ENCODE measurements at places on chromosomes 2 and 18.

DNA sequence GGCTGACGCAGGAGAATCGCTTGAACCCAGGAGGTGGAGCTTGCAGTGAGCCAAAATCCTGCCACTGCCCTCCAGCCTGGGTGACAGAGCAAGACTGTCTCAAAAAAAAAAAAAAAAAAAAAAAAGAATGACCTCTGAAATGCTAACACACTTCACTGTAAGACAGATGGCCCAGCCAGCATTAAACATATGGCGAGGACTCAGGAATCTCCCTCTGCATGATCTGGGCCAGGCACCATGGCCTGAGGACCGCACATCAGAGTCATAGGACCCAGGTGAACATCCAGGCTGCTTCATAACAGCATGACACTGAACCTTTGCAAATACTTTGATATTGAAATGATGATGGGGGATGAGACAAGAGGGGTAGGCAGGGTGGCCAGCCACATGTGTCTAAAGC, 56.1 kb upstream of the DNMT3A start:
- DNase-seq = no peak

DNA sequence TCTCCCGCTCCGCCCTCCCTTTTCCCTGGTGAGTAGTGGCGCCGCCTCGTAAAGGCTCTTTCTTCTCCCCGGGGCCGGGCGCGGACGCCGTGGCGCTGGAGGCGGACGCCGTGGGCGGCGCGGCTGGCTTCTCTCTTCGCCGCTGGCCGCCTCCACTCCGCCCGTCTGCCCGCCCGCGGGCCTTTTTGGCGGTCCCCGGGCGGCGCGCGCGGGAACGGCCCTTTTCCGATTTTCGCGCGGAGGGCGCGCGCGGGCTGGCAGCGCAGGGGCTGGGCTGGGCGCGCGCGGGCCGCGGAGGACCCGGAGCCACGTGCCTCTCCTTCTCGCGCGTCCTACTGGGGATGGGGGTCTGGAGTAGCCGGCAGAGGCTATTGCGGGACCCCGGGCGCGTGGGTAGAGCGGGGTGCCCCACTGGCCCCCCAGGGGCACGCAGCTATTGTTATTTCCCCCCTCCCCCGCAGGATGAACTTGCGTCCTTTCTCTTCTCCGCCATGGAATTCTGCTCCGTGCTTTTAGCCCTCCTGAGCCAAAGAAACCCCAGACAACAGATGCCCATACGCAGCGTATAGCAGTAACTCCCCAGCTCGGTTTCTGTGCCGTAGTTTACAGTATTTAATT, 472 bp downstream of the SLC20A1 start:
- peak; percentile 11 for DNase-seq

DNA sequence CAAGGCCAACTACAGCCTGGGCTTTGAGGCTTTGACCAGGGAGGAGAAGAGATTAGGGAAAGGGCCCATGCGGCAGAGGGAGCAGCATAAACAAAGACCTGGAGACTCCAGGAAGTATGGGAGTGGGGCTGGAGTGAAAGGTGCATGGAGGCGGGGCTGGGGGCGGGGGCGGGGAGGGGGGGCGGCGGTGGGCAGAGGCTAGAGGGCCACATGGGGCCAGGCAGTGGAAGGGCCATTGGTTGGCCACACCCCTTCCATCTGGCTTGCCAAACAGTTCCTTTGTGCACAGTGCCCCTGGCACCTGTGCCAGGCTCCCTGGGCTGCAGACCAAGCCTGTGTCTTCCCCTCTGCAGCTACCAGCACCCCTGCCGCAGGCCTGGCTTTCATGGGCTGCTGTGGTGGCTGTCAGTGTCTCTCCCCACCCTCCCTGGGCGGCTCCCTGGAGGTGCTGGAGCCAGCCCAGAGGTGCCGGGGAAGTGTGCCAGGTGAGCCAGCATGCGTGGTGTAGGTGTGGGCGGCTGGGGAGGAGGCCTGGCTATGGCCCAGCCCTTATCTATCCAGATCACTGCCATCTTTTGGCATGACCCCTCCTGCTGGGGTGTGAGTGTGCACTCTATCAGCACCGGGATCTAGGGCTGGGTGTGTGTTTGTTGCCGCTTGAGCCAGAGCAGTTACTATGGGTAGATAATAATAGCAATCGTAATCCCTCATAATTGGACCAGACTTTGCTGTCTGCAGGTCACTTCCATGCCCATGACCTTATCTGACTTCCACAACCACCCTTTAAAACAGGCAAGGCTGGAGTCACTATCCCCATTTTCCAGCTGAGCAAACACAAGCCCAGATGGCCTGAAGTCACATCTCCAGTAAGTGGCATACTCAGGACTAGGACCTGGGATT, 30.5 kb downstream of the DNMT3A start:
- no peak for DNase-seq

GRCh38 chr2:85702172-85702571, 8.0 kb downstream of the GNLY start:
- DNase-seq = no peak

- no peak for DNase-seq
These were observed 1.5 kb downstream of the GAREM1 start for GRCh38 chr18:32469190-32469651.

DNA sequence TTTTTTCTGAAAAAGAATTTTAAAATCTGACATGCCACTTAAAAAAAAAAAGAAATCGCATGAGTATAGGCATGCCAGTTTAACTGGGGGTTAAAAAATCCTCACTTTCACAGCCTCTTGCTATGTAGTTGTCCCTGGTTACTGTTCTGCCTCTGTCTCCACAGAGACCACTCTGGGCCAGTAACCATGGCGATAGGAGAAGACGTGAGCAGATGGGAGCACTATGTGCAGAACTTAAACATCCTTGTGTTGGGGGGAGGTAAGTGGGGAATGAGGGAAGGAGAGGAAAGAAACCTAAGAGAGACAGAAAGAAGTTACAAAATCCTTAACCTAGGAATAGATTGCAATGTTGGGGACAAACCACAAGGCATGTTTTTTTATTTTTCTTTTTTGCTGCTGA, 75.9 kb upstream of the CYRIA start:
- no peak for DNase-seq

GRCh38 chr18:76821875-76822505, 367 bp upstream of the ZNF236 start:
- DNase-seq = peak; percentile 49

GRCh38 chr2:217802266-217802665, 200.5 kb downstream of the TNS1 start:
- DNase-seq = no peak

DNA sequence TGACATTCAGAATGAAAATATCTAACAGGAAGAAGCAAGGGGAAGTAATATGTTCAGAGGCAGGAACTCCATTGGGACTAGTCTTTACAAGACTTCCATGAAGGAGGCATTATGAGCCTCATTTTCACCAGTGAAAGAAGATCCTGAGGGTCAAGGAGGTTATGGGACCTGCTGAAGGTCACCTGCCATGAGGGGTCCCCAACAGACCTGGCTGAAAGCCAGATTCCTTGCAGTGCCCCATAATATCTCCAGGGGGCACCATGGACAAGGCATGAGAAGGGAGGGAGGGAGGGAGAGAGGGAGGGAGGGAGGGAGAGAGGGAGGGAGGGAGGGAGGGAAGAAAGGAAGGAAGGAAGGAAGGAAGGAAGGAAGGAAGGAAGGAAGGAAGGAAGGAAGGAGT, 27.9 kb downstream of the XDH start:
- DNase-seq = no peak

DNA sequence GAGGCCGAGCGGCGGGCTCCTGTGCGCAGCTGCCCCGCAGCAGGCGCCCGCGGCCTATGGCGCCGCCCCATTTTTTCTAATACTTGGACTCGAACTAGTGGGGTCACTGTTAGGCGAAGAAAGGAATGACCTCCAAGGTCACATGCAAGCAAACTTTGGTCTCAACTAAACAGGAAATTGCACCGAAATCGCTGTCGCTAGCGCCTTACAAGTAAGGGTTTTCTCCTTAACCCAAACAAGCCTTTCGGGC, 339 bp downstream of the ACAA2 start:
- no peak for DNase-seq

DNA sequence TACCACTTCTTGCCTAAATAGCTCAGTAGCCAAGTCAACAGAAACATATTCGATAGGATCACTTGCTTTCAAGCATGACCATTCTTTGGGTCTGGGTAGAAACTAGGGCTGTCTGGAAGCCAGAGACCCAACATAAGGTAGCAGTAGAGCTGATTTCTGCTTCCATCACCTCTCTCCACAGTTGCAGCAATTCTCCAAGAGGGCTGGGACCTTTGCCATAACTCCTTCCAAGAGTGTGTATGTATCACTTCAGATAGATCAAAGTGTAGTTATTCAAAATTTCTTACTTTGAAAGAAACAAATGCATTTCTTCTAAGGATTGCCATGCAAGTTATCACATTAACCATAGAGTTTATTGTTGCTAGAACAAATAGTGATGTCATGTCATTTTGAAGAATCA, 172.0 kb upstream of the GALNT5 start:
- no peak for DNase-seq

- DNase-seq = no peak
These were observed 17.5 kb downstream of the C18orf63 start for GRCh38 chr18:74333091-74333490.

- DNase-seq = no peak
These were observed 9.4 kb downstream of the MTERF4 start for GRCh38 chr2:241092677-241093076.

- DNase-seq = no peak
These were observed 19.3 kb upstream of the CD302 start for GRCh38 chr2:159817283-159817682.

DNA sequence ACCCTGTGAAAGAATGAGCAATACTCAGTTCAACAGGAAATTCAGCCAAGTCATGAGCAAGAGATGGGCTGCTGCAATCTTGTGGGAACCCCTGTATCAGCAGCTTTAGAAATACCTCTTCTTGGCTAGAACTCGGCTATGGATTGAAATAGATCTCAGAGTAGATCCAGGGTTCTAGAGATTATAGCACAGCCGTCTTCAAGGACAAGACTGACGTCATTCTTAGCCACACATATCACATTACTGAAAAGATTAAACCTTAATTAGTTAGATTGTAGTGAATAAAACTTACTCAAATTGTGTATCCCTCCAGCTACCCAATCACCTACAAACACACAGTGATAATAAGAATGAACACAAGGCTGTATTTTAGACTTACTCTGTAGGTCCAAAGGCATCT, 776.4 kb downstream of the EPHA4 start:
- DNase-seq = no peak

DNA sequence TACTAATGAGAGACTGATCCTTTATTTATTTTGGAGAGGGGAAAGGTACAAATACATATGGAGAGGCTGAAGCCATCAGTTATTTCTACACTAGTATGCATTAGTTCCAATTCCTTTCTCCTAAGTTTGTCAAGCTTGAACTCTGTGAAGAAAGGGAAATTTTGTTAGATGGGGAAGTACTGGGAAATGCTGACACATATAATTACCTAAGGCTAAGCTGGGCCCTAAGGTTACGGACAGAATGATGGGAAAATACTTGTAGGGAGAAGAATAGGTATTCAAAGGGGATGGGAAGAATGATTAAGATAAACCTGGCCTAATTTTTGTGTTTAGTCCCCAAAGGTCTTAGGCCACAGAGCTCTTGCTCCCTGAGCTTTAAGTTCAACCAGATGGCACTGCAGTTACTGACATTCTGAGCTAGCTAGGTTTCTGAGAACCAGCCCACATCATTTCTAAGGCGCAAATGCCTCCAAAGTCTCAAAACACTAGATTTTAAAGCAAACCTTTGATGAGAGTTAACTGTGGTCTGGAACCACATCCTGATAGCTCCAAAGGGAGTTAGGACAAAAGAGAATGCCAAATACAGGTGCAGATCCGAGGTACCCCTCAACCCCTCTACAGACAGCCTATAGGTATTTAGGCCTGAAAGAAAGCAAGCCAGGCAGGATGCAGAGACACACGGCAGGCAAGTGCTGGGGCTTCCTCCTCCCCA, 2.7 kb downstream of the TMEM163 start:
- DNase-seq = no peak

- DNase-seq = no peak
These were observed 25.7 kb downstream of the SRBD1 start for GRCh38 chr2:45585267-45585861.

DNA sequence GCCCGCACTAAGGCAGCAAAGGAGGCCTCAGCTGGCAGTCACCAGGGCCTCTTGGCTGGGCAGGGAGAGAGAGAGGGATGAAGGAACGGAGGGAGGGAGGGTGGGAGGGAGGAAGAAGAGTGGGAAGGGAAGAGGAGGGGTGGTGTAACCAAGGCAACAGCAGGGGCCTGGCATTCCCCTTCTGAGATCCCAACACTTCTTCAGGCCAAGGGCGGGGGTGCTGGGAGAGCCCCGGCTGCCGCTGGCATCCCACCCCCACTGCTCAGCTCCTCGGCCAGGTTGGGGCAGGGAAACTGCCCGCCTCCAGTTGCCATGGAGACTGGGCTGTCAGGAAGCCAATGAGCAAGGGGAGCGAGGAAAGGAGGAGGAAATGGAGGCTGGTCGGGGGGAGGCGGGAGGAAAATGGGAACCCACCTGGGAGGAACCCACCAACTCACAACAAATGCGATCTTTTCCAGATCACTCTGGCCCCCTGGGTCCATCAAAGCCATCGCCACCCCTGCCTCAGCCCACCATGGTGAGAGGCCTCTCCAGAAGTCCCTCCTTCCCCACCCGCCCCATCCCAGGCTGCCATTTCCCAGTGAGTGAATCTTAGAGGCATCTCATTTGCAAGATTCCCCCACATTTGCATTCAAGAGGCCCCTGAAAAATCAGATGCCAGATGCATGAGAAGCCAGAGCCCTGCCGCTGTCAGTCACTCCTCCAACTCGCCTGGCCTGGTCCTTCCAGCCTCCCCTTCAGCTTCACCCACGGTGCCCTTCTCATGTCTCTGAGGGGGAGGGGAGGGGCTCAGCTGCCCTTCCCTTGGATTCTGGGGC, 12.4 kb downstream of the SH2D6 start:
- DNase-seq = no peak

DNA sequence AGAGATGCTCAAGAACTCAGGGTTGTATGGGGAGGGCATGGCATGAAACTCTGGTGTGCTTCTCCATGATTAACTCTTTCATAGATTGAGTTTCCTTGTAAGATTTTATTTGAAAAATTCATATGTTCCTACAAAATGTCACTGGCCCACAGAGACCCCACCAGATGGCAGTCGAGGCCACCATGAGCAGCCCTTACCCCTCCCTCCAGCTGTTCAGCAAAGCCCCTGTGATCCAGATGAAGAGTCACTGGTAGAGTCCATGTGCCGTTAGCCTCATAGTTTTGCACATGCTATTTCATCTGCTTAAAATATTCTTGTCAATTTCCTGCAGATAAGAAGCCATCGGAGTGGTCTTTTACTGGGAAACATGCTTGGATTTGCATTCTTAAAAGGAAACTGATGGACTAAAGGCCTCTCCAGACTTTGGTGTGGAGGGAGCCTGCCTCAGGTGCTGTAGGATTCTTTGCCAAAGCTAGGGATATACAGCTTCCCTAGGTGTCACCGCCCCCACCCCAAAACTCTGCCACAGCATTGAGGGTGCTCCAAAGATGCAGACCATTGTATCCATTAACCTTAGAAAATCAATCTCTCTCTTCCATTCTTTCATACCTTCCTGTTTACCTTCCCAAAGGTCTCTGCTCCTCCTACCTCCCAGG, 18.8 kb downstream of the ZNF385B start:
- DNase-seq = no peak

DNA sequence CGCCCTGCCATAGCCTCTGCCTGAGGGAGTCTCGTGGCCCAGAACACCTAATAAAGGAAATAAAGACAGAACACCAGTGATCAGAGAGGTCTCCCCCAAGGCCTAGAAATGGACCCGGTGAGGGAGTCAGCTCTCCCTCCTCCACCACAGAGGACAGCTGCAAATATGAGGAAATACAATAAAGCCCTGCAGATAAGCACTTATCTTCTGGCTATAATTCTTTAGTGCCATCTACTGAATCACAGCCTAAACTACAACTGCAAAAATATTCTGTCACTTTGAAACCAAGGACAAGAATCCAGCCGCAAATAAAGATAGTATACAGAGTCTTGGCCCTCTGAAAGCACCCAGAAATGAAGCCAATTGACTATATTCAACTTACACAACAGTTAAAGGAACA, 42.4 kb upstream of the TACR1 start:
- DNase-seq = no peak

All from activated T-helper 1 cell treated with anti-CD3 and anti-CD28 coated beads, Interleukin-2, amount 50 U/mL, for 16 hours (primary cell).